ENCODE measurements at places on chromosomes 16 and 17. TPM values are rescaled to one million over a fixed set of nuclear protein-coding genes. Genes with fewer than 3 reads are reported as not detected.

GRCh38 chr16:77613095-77613494 lies 109.2 kb upstream of the NUDT7 start:
- no peak for DNase-seq
- no peaks in the 10 kb centered on the region for H3K36me3 ChIP-seq
- H3K27ac ChIP-seq = no peak overlapping the region
- H3K4me3 ChIP-seq = no peak overlapping the region

KRT33B gene
- total RNA-seq = not detected

SULT1A4 gene
- 18.8 TPM for total RNA-seq

OSGIN1 gene
- total RNA-seq = 6.3 TPM

DNA sequence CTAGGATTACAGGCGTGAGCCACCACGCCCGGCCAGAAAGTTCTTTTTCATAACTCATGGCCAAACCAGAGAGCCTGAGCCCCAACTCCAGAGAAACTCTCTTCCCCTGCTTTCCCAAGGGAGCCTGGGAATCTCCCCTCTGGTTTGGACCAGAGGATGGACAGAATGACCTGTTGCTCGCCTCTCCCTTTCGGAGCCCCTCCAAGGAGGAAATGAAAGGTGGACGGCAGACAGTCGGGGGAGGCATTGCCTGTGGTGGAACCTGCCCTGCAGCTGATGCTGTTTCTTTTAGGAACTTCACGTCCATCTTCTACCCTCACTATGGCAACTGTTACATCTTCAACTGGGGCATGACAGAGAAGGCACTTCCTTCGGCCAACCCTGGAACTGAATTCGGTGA lies 65.5 kb downstream of the SCNN1B start:
- H3K4me3 ChIP-seq = no peak overlapping the region
- H3K27me3 ChIP-seq = no peaks in the 10 kb centered on the region
- no peak overlapping the region for H3K27ac ChIP-seq
- DNase-seq = no peak

DNA sequence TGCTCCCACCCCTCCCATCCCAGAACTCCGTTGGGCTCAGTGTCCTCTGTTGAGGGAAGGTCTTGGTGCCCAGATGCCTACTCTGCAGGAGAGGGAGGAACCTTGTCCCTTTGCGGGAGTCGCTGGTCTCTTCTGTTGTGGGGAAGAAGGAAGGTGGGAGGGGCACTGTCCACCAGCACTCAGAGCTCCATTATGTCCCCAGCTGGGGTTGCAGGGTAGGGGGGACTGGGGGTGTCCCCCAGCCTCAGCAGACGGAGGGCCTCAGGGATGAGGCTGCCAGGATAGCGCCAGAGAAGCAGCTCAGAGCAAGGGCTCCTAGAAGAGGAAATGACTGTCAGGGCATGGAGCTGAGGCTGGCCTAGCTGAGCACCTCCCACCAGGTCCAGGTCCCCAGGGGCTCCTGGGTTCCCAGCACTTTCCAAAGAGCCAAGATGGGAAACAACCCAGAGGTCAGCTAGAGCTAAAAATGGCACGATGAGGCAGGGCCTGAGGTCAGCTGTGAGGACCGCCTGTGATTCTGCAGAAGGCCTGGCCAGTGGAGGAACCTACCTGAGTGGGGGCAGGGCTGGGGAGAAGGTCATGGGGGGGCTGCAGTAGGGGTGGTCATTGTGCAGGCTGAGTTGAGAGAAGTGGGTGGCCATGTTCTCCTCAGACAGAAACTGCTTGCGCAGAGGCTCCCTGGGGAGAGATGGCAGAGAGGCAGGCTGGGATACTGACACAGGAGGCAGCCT lies 893 bp downstream of the HCFC1R1 start:
- H3K27ac ChIP-seq = peak overlapping the region; percentile 98
- H3K27me3 ChIP-seq = peaks cover 4% of the 10 kb centered on the region
- peaks cover 23% of the 10 kb centered on the region for H3K4me1 ChIP-seq

All from kidney (tissue), 22 donors.